Stimulated activated memory B cell treated with anti-CD40 and anti-IgM and Interleukin-4, amounts not matched to agents 10 μg/mL and 1 μg/mL and 100 μg/mL, for 72 hours (primary cell): ENCODE measurements at places on chromosomes 5 and 9.

- no peak for ATAC-seq
Observed at GRCh38 chr5:75993643-75994520, 89.3 kb upstream of the SV2C start.

DNA sequence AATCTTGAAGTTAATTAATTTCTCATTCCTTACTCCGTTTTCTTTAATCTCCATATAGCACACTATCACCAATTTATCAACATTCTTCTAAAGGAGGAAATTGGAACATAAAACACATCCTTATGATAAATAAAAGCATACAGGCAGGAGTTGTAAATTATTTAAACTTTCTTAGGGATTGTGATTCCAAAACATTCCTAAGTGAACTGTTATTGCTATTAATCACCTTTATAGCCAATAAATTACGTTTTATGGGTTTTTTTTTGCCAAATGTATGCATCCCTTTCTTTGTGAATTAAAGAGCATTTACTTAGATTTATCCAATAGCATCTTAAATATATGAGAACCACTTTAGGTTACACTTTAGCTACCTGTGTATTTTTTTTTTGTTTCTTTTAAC lies 55.3 kb downstream of the FBXO4 start:
- no peak for ATAC-seq

- ATAC-seq: peak; percentile 13
Observed at GRCh38 chr9:15999422-16000339, 446.8 kb downstream of the CCDC171 start.

- ATAC-seq: no peak
Observed at GRCh38 chr5:168176251-168176650, 115.2 kb upstream of the WWC1 start.

GRCh38 chr5:156391139-156391538 lies 64.2 kb downstream of the SGCD start:
- ATAC-seq: no peak
